ENCODE measurements at places on chromosomes 3 and 15.

GRCh38 chr3:33186524-33187367, 31.9 kb downstream of the SUSD5 start:
- DNase-seq: no peak

DNA sequence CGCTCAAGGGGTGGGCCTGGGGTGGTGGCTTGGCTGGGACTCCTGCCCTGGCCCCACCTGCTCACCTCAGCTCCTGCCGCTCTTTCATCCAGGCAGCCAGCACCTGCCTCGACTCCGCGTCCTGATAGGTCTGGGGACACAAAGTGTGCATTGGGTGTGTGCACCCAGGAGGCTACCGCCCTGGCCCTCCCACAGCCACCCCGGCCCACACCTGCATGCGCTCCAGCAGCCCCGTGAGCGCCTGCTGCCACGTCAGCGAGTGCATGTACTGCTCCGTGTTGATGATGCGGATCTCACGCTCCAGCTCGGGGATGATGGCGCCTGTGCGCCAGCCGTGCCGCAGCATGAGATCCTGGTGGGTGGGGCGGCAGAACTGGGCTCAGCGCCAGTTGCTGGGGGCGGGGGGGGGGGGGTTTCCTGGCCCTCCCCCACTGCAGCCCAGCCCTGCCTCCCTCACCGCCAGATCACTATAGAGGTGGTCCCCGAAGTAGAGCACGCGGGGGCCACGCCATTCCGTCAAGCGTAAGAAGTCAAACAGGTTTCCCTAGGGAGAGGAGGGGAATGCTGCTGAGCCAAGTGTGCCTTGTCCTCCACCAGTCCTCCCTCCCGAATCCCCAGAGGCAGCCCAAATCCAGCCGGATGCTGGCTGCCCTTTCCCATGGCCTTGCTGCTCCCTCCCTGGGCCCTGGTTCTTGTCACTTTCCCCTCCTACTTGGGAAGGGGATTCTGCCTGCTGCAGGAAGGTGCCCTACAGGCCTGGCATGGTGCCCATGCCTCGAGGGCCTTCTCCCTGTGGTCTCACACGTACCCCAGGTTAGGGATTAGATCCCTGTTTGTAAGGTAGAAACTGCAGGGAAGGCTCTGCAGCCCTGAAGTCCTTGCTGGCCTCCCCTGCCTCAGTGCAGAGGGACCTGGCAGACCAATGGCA, 8.6 kb downstream of the NT5DC2 start:
- DNase-seq: peak; percentile 39

DNA sequence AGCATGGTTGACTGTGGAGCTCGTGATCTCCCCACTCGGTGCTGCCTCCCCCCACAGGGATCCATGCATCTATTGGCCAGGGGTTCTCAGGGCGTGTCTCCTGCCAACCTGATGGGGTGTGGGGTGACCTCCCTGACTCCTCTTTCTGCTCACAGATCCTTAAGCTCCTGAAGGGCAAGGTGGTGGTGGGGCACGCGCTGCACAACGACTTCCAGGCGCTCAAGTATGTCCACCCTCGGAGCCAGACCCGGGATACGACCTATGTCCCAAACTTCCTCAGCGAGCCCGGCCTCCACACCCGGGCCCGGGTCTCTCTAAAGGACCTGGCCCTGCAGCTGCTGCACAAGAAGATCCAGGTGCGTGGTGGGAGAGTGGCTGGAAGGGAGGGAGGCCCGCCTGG, 7.9 kb downstream of the AEN start:
- DNase-seq: no peak

DNA sequence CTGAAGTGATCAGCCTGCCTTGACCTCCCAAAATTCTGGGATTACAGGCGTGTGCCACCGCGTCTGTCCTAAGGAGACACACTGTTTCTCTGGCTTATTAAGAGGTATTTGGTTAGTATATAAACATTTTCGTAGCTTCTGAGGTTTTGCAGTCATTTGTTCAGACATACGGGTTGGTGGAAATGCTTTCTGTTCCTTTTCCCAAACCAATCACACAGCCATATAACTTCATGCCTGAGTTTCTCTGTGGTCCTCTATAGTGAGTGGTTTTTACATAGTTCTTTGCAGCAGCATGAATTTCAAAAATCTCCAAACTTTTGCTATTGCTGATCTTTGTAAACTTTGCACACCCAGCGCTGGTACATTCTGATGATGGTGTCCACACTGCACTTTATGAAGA, 100.5 kb downstream of the AKAP13 start:
- DNase-seq: no peak

DNA sequence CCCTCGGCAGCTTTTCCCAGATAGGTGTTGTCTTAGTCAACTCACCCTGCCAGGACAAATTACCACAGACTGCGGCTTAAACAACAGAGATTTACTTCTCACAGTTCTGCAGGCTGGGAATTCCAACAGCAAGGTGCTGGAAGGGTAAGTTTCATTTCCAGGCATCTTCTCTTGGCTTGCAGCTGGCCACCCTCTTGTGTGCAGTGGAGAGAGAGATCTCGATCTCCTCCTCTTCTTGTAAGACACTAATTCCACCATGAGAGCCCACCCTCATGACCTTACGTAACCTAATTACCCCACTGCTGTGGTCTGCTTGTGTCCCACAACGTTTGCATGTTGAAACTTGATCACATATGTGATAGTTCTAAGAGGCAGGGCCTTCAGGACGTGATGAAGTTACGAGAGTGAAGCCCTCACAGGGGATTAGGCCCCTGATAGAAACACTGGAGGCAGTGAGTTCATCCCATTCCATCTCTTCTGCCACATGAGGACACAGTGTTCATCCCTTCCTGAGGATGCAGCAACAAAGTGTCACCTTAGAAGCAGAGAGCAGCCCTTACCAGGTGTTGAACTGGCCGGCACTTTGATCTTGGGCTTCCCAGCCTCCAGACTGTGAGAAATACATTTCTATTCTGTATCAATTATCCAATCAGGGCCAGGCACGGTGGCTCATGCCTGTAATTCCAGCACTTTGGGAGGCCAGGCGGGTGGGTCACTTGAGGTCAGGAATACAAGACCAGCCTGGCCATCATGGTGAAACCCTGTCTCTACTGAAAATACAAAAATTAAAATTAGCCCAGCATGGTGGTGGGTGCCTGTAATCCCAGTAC, 247.7 kb downstream of the PLCL2 start:
- no peak for DNase-seq

DNA sequence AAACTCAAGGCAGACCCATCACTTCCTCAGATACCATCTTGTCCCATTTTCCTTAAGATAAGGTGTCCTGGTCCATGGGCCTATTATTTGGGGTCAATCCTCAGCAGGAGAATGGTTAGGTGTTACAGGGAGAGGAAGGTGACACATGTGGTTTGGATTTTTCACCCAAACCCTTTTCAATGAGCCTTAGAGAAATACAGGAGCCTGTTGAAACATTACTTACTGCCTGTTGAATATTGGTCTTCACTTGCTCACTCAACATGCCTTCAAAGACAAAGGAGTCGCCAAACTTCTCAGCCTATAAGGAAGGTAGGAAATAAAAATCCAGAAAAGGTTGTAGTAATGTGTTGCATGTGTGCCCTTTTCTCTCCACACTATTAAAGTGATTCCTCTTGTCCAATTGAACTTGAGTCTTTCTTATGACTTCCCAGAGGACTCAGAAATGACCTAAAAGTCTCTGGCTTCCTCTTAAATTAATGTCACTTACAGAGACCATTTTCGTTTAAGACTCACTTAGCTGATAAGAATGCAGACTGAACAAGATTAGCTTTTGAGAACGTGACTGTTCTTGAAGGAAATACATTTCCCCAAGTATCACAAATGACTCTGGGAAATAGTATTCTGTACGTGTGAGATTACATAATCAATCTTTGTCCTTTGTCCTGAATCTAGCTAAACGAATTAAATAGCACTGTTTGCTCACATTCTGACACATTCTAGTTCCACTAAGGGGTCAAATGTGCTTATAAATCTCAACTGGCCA, 17.8 kb downstream of the SUMF1 start:
- no peak for DNase-seq

DNA sequence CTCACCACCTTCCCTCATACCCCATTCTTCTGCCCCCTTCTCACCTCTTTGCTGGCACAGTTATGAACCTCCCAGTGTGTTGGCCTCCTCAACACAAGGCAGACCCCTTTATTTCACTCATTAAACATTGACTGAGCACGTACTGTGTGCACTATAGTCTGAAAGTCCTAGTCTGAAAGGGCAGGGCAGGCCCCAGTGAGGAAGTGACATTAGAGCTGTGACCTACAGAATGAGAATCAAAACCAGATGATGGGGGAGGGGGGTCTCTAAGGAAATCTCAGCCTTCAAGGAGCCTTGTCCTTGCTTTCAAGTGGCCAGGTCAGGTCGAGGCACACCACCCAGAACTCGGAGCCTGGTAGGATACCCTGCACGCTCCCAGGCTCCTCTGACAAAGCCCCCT, 3.5 kb downstream of the SLC28A1 start:
- no peak for DNase-seq

DNA sequence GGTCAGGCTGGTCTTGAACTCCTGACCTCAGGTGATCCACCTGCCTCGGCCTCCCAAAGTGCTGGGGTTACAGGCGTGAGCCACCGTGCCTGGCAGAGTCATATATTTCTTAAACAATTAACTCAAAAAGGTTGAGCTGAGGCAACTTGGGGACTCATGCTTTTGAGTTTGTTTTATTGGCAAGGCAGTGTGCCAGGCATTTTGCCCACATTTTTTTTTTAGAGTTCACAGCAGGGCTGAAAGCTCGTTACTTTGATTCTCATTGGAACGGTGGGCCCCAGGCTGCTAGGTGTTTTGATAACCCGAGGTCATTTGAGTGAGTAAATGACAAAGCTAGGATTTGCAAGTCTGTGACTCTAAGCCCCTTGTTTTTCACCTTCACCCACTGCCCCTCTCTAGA, 76.2 kb downstream of the CCK start:
- no peak for DNase-seq

GRCh38 chr15:38299216-38299615, 46.6 kb downstream of the SPRED1 start:
- no peak for DNase-seq

DNA sequence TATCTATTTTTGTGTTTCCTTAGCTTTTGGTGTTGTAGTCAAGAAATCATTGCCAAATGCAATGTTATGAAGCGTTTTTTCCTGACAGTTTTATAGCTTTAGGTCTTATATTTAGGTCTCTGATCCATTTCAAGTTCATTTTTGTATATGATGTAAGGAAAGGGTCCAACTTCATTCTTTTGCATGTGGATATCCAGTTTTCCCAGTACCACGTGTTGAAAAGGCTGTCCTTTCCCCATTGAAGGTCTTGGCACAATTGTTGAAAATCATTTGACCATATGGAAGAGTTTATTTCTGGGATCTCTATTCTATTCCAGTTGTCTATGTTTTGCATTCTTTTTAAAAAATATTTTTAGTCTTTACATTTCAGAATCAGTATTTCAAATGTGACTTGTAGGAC, 14.6 kb upstream of the SNRPN start:
- DNase-seq: no peak

DNA sequence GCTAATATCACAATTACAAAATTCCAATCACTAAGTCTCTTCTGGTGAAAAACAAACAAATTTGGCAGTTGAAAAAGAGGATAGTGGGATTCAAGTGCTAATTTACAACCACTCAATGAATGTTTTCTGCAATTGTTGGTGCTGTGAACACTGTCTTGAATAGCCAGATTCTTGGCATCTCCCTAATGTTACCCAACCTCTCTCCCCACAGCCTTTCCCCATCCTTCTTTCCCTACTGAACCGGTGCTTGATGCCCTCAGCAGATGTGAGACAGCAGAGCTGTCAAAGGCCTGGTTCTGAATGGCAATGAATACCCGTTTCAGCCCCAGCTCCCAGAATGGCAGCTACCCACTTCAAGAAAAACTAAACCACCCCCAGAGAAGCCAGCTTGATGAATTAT, 22.5 kb upstream of the BHLHE40 start:
- no peak for DNase-seq

DNA sequence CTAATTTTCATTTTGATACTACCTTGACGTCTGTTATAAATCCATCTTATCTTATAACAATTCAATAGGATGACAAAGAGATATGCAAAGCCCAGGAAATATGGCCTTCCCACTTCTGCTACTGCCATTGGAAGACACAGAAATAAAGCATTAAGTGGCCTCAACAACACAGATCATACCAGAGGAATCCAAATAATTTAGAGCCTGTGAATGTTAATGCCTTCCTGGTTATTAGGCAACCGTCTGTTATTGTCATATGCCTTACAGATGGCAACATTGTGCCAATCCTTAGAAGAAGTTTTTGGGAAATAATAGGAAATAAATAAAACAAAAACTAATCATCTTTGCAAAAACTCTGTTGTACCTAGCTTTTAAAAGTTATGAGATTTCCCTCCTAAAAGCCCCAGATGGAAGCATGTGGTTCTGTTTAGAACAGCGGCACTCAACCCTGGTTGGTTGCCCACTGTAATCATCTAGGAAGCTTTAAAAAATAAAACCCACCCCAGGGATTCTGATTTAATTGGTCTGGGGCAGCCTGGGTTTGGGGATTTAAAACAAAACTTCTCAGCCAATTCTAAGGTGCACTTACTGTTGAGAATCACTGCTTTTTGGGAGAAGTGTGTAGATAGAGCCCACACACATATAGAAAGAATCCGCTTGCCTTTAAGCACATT, 704.8 kb upstream of the CFAP20DC start:
- no peak for DNase-seq

- DNase-seq: no peak
Measured at GRCh38 chr15:88636654-88637053, 2.2 kb upstream of the ISG20 start.

DNA sequence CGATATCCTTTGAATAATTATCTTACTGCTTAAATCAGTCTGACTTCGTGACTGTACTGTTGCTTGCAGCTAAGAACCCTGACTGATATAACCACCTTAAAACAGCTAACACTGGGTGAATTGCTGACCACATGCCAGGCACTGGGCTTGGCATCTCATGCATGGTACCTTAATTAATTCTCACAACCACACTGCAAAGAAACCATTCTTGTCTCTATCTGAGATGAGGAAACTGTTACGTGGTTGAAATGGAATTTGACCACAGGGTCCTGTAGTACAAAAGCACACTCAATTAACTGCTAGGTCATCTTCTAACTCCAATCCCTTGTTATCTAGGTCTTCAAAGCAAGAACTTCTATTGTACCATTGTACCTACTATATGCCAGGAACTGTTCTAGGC, 92.7 kb upstream of the PRICKLE2 start:
- DNase-seq: no peak

GRCh38 chr3:33115024-33115768, 1.4 kb downstream of the CRTAP start:
- DNase-seq: no peak

DNA sequence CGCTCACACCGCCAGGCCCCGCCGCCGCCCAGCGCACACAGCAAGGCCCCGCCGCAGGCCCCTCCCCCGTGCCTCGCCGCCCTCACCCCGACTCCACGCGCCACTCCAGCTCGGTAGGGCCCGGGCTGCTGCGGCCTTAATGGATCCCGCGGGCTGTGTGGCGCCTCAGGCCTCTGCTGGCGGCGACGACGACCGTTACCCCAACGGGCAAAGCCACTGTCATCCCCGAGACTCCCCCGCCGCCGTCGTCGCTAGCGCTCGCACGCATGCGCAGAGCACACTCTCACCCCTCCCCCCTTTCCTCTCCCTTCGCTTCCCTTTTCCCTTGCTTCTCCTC, at the start of gene MSL2:
MSL2 (minus strand) TSS at position 272 of the 337 bp plus-strand sequence. CDS start 1,222 bp downstream, outside the sequence.
- DNase-seq: no peak

Measured in right forelimb (tissue), 1 donor.